ENCODE measurements at places on chromosomes 4 and X.

DNA sequence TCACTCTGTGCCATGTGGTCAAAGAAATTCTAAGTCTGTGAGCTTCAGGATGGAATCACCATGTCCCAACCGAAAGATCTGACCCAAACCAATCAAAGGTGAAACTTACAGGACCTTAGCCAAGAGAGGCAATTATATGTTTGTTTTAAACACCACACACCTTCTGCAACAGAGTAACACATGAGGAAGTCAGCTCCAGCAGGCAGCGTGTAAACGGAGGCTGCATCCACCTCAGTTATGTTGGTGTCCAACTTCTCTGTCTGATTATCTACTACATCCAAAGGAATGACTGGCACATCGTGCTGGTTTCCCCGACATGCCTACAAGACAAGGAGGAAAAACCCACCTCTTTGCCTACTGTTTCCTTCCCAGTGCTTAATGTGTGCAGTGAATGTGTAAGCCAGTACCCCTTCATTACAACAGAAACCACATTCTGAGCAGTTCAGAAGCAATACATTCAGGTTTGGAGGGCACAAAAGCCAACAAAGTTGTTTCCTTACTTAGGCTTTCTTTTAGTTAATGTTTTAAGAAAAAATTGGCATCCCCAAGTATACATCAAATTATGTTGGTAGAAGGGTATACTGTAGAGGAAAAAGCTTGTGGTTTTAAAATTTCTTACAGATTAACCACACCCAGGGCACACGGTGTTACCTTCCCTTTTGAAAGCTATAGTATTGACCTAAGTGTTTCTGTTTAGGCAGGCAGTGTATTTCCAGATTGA is 12.4 kb downstream of the CASP6 start:
- DNase-seq = no peak

GRCh38 chr4:90220459-90220858 is 93.3 kb downstream of the CCSER1 start:
- no peak for DNase-seq

DNA sequence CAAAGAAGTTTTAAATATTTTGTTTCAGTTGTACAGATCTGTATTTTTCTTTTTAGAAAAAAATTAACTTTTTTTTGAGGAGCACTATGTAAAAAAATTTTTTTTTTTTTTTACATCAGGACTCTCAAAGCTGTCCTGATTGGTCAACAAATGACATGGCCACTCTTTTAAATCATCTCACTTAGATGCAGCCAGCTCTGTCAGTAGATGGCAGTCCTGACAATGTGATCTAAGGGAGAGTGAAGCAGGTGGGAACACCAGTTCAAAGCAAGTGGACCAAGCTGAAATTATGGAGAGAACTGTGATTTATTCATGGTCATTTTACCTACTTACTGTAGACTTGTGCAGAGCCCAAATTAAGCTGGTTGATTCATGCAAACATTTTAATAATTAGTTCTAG is 174.7 kb upstream of the GPRIN3 start:
- peak; percentile 37 for DNase-seq

- DNase-seq = no peak
Observed at GRCh38 chr4:12707381-12708175, 776.6 kb downstream of the RAB28 start.

DNA sequence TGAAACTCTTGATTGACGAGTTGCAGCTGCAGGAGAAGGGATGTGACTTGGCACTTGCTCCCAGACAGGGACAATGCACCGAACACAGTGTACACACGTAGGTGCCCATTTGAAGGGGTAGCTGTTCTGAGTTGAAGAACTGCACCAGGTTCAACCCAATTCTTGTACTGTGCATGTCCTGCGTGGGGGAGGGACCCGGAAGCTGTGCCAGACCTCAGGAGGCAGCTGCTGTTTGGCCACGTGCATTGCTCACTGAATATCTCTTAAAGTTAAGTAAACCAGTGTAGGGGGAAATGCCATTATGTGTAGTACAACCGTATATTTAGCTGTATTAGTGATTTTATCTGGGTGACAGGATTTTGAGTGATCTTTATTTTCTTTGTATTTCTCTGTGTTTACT is 12.0 kb upstream of the RBBP7 start:
- DNase-seq = peak; percentile 50

- DNase-seq = peak; percentile 91
Observed at GRCh38 chr4:3041192-3042142, 32.9 kb downstream of the HTT-AS start.

DNA sequence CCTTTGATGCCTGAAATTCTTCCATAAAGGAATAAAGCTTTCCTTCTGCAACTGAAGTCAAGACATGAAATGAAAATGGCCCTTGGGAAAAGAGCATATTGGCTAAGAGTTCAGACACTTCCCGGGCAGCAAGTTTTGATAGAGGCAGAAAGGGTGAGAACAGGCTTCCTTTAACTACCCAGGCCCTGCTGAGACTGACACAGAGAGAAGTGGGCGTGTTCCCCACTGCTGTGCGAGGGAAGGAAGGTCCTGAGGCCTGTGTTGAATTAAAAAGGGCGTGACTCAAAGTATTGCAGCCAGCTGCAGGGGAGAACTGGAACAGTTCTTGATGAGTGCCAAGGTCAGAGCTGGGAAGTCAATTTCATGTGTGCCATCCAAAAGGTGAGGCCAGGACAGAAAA is 33.9 kb upstream of the ADGRG2 start:
- peak; percentile 15 for DNase-seq

DNA sequence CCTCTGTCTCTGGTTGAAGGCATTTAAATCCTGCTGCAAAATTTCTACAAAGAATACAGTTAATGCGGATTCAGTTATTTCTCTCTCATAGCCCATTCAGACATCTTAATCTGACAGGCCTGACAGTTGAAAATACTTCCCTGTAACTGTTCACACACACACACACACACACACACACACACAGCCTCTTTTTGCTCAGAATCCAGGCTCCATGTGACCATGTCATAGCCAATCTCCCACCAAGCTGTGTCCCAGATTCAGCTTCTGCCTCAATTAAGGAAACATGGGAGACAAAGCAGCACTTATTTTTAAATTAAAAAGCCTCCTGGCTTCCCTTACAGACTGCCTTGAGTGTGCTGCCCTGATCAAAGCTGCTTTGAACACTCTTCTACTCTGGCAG is 49.3 kb upstream of the EFHC2 start:
- DNase-seq = no peak

GRCh38 chrX:76538860-76539259 is 111.3 kb downstream of the MAGEE1 start:
- DNase-seq = no peak

DNA sequence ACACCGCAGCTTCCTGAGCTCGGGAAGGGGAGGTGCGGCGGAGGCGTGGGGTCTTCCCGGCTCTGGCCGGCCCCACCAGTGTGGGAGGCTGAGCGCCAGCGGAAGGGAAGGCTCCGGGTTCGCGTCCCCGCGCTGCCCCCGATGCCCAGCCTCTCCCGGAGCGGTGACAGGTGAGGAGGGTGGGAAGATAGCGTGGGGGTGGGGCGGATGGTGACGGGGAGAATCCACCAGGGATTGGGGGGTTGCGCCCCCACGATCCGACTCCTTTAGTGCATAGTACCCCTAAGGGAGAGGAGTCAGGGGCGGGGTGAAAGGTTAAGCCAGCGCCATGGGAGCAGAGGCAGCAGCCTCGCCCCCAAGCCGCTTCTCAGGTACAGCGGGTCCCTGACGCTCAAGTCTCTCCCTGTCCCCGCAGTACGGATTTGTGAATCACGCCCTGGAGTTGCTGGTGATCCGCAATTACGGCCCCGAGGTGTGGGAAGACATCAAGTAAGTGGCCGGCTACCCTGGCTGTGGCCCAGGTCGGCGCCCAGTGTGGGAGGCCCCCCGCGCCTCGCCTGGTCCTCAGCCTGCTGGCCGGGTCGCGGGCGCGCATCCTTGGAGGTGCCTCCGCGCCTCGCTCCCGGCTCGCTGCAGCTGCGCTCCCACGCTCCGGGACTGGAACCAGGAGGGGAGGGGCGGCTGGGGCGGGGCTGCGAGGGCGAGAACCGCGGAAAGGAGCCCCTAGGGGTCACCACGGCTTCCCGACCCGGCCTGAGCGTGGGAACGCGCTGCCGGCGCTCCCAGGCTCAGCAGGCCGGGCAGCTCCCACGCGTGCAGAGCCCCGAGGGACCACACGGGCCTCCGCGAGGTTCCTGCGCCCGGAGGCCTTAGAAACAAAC is 791 bp downstream of the GUCY1B1 start:
- peak; percentile 1 for DNase-seq

- DNase-seq = no peak
Observed at GRCh38 chr4:75235359-75235951, 278.7 kb downstream of the RCHY1 start.

GRCh38 chr4:95085124-95085833 is 327.5 kb downstream of the BMPR1B start:
- no peak for DNase-seq

- DNase-seq = no peak
Observed at GRCh38 chr4:81465406-81466340, 6.0 kb downstream of the RASGEF1B start.

- DNase-seq = no peak
Observed at GRCh38 chrX:40074080-40074958, 23.4 kb downstream of the BCOR start.

GRCh38 chrX:40953369-40953768 is 131.9 kb upstream of the USP9X start:
- peak; percentile 15 for DNase-seq

- peak; percentile 69 for DNase-seq
Observed at GRCh38 chrX:135086197-135086854, 34.0 kb downstream of the ETDB start.

DNA sequence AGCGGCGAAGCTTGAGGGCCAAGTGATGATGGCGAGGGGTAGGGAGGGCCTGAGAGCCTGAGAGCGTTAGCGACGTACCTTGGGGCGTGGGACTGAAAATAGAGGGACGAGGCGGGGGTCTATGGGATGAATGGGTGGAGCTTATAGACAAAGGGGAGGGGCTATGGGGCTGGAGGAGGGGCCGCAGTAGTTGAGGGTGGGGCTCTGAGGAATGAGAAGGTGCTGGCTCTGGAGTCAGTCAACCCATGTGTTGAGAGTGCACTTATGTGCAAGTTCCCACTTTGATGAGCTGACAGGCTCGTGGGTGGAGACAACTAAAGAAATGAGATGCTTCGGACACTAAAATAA is 488 bp downstream of the TBC1D25 start:
- DNase-seq = no peak

DNA sequence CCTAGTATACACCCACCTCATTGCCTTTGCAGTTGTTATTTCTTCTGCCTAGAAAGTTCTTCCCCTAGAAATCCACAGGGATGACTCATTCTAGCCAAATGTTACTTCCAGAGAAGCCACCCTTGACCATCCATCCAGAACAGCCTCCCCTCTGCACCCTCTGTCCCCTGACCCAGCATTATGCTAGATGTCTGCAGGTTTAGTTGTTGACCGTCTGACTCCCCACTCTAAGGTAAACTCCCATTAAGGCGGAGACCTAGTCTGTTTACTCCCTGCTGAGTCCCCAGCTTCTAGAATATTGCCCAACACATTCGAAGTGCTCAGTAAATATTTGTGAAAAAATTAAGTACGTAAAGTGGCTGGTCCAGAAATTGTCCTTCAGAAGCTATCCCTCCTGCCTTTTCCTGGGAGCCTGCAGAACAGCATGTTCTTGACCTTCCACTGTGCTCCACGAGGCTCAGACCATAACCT is 11.0 kb downstream of the SRD5A3 start:
- no peak for DNase-seq

GRCh38 chrX:105822138-105823091 is at the start of gene NRK:
NRK (plus strand) TSS chrX:105822539; CDS start chrX:105822846, 307 bp downstream.
- DNase-seq = no peak

DNA sequence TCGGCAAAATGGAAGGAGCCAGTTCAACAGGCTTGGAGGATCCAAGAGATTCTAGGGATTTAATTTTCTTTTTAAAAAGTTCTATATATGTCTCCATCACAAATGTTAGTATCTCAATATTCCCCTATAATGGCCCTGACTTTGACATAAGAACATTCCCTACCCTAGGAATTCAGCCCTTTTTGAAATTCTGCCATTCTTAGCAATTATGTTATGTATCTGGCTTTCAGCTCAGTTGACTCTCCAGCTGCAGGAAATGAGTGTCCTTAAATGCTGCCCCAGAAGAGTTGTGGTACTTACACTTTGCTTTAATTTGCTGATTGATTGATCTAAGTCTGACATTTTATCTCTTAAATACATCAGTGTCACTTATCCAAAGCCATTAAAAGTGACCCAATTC is 1454.3 kb downstream of the FSTL5 start:
- DNase-seq = no peak

DNA sequence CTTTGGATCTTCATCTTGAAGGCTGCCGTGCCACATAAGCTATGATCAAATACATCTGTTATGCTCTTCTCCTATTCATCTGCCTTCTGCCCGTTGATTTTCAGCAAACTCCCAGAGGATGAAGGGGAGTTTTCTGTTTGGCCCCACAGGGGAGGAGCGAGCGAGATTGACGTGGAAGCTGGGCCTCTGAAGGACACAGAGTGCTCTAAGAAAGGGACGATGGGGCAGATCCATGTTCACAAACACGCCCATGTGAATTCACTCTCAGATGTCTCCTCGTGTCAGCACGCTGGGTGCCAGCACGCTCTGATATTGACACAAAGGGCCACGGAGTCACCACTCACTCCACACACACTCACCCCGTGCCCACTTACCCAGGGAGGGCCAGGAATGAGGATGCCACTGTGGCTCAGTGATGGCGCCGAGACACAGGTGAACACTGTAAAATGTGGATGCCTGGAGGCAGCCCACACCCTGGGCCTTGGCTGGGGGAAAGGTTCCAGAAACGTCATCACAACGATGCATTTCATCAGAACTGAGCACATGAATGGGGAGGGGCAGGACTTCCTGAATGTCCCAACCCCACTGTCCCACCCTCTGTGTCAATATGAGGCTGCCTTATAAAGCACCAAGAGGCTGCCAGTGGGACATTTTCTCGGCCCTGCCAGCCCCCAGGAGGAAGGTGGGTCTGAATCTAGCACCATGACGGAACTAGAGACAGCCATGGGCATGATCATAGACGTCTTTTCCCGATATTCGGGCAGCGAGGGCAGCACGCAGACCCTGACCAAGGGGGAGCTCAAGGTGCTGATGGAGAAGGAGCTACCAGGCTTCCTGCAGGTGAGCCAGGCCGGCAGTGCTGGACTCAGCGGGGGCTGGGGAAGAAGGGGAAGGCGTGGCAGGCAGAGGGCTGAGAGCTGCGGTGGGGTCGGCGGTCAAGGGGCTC is at the start of gene S100P:
S100P (plus strand) TSS at position 648 of the 946 bp plus-strand sequence; CDS start at position 703, 55 bp downstream.
- DNase-seq = peak; percentile 87

- no peak for DNase-seq
Observed at GRCh38 chr4:169305651-169306050, 34.9 kb upstream of the SH3RF1 start.

DNA sequence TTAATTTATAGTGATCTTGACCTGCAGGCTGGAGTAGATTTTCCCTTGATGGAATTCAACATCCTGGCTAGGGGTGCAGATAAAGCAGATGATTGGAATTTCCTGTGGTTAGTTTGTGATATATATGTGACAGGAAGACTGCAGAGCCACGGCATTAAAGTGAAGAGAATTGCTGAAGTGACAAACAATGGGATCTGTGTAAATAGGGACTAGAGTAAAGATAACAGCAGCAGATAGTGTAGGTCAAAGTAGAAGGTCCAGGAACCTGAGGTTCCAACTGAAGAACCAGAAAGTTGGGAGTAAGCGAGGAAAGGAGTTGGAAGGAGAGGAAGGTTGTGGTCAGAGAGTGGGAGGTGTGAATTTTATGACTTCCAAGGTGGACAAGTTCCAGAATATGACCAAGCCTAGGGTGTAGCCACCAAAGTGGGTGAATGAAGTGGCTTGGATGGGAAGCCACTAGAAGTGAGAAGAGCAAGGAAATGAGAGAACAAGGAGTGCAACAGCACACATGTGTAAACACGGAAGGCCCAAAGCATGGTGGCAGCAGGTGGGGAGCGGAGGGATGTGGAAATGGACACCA is 325.0 kb downstream of the RAB28 start:
- DNase-seq = no peak

GRCh38 chr4:146191766-146192458 is 16.4 kb downstream of the LSM6 start:
- no peak for DNase-seq
